ENCODE measurements at places on chromosomes 2 and 18.

DNA sequence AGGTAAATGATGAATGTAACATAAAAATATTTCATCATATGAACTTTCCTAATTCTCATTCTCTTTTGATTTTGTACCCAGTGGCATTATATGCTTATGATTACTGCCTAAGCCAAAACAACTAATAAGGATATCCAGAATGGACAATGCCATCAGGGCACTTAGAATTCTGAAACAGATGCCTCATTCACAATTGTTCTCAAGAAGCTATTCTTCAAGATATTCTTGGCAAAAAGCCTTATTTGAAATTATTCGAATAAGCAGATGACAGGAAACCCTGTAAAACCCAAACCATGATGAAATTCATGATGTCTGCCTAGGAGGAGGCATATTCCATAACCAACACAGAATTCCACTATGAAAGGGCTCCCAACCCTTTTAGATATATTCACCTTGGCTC is 353.2 kb upstream of the TRIB2 start:
- DNase-seq, result no peak

GRCh38 chr18:54080858-54081257 is 143.6 kb downstream of the MBD2 start:
- no peak for DNase-seq

DNA sequence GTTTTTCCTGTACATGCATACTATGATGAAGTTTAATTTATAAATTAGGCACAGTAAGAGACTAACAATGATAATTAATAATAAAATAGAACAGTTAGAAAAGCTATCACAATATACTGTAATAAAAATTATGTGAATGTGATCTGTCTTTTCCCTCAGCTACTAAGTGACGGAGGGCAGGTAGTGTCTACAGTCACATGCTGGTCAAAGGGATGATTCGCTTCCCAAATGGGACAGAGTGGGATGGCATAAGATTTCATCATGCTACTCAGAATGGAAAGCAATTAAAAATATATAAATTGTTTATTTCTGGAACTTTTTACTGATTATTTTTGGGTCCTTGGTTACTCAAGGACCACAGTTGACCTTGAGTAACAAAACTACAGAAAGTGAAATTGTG is 71.5 kb downstream of the DAW1 start:
- no peak for DNase-seq

- no peak for DNase-seq
Observed at GRCh38 chr18:25819746-25820363, 270.6 kb downstream of the SS18 start.

- DNase-seq, result no peak
Observed at GRCh38 chr18:35778850-35779627, 193.4 kb upstream of the RMP24 start.

- no peak for DNase-seq
Observed at GRCh38 chr2:210551001-210551400, 5.4 kb upstream of the CPS1 start.

- no peak for DNase-seq
Observed at GRCh38 chr2:201515573-201516246, 64.2 kb downstream of the STRADB start.

- DNase-seq, result no peak
Observed at GRCh38 chr18:32425466-32425865, 45.2 kb downstream of the GAREM1 start.

DNA sequence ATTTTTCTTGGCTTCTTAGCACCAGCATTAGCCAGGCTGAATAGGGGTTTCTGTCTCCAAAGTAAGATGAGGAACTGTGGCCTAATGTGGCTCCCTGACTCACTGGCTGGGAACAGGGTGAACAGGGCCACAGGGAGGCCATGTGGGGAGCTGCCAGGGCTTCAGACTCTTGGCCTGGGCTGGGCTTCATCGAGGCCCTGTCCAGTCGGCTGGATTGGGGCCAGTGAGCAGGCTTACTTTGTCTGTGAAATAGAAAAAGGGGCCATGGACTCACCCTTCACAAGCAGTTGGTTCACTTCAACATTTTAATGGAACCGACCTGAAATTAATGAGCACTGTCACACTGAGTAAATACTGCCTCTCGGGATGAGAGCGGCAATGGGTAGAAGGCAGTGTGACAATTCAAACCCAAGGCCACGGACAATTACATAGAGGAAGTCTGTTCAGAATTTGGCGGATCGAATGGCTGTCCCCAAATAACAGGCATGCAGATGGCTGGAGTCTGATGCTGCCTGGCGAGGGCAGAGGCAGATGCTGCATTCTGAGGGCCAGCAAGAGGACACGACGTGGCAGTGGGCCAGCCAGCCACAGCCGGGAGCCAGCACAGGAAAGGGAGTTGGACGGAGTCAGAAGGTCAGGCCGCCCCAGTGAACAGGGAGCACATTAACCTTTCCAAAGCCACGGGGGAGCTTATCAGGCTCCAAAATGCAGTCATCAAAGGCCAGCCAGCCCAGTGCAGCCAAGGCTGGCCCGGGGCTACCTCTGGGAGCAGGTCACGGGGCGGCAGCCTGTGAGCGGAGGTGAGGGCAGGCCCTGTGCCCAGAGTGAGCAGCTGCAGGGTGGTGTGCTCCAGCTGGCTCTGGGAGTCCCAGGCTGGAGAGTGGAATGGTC is 146.6 kb upstream of the REV1 start:
- DNase-seq, result no peak

GRCh38 chr18:59456657-59457056 is 97.6 kb upstream of the LMAN1 start:
- no peak for DNase-seq

DNA sequence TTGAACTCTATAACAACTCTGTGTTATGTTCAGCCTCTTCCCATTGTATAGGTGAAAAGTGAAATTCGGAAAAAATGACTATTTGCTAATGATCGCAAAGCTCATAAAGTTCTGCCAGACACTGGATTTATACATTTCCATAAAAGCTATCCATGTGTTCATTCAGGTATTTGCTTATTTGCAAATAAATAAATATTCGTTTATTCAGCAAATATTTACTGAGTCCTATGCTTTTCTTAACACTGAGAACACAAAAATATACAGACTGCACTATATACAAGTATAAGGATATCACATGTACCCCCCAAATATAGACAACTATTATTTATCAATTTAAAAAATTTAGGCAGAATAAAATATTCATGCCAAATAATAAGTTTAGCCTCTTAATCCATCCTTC is 63.2 kb upstream of the ATP8B1 start:
- DNase-seq, result no peak

- no peak for DNase-seq
Observed at GRCh38 chr2:96940980-96941775, 45.2 kb downstream of the FAM178B start.

DNA sequence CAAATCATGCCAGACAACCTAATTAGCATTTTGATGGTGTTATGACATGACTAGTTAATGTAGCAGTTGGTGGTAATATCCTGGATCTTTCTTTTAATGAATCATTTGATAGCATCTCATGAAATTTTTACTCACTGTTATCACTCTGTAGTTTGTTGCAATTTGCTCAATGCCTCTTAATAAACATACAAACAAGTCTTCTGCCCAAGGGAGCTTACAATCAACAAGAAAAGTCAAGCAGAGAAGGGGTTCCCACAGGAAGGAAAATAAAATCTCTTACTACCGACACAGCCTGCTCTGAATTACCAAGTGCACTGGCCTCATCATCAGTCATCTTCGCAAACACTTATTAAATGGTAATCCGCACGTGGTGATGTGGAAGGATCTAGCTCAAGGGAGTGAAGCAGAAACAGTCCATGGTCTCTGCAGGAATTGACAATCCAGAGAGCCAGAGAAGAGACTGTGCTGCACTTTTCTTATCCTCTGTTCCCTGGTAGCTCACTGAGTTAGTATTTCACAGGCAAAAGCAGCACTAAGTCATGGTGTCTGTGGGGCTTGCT is 263.5 kb downstream of the EPHA4 start:
- no peak for DNase-seq

GRCh38 chr18:57624988-57625387 is 3.4 kb upstream of the NARS1 start:
- no peak for DNase-seq

DNA sequence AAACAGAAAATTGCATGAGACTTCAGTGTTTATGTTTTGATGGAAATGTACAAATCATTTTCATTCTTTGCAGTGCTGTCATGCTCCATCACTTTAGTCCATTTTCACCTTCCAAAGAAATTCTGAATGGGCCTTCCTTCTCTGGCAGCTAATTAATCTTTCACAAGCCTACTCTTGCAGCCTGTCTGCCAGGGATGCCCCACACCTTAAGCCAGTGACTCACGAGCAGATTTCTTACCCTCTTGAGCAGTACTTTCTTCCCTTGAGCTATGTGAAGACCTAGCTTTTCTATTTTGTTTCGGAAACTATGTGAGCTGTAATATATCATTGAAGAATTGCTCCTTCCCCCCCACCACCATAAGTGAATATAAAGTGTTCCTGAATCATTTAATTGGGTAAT is 404.3 kb upstream of the VWC2L start:
- no peak for DNase-seq
